NCI-H1694 (cell line): ENCODE measurements at places on chromosomes 7 and 10.

DNA sequence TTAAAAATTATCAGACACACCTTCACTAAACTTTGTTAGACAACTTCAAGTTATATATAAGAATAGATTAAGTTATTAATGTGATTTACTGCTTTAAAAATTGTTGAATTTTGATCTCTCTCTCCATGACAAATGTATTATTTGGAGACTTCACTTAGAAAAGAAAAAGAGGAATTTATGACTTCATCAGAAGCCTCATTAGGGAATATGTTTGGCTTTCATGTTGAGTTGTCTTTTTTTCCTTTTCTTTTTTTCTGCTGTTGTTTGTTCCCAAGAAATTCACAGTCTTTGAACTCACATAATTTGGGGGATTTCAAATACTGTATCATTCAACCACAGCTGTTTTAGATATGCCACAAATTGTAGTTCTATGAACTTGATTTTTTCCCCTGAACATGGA, 149.5 kb downstream of the PPP1R9A start:
- DNase-seq, result no peak

DNA sequence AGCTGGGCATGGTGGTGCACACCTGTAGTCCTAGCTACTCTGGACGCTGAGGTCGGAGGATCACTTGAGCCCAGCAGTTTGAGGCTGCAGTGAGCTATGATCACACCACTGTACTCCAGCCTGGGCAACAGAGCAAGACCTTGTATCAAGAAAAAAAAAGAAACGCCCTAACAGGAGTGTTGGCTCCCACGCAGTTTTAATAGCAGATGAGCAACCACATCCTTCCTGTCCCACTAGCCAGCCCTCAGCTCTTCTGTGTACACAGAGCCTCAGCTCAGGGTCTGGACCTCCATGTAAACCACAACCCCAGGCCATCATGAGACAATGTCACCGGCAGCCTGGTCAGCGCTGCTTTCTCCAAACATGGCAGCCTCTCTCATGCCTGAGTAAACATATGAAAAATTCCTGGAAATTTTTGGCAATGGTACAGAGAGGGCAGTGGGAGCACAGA, 108.2 kb downstream of the PIP4K2A start:
- no peak for DNase-seq

DNA sequence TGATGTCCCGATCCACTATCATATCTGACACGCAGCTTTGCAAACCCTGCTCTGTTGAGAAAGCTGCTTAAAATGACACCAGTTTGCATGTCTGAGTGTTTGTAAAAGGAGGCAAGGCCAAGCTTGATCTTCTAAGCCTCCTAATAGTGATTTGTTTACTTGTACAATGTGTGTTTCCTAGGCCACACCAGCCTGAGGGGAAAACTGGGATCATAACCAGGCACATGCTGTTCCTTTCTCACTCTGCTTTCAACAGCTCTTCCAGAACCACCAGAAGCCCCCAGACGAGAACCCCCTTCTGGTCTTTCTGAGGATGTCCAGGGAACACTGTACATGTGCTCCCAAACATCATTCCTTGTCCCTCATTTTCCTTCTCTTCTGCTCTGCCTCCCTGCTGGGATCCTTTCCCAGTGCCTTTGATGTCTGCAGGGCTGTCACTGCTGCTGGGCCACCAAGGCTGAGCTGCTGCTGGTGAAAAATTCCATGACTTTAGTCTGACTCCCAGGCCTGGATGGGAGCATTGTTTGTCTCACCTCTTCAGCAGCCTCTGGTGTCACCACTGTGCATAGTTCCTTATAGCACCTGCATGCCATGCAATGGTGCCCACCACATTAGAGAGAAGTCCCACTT, 4.0 kb upstream of the LGI1 start:
- no peak for DNase-seq

GRCh38 chr10:124701435-124701834, 42.7 kb downstream of the FAM53B start:
- DNase-seq, result no peak

DNA sequence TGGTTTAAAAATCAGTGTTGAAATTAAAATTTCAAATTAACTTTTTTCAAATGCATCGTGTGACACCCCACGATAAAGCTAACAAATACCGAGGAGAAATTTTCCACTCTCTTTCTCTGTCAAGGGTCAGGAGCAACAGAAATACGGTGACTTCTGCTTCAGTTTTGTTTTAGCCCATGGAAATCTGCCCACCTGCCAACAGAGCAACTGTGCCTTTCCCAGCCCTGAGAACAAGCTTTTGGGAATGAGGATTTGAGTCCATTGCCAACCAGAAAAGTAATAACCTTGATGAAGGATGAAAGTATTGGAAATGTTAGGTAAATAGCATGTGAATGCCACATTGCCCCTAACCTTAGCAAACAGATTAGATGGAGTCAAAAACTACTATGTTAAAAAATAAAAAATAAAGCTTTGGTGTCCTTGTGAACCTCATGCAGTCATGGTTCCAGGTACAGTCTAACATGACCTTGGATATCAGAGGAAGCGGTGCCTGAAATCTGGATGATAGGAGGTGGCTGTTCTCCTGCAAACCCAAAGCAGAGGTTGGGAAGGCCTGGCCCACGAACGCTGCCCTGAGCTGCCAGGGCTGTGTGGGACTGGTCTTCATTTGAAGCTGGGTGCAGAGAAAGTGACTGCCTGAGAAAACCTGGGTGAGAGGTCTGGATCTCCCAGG, 296.8 kb downstream of the ELMO1 start:
- DNase-seq, result no peak

- no peak for DNase-seq
These were observed 166.4 kb downstream of the CELF2 start for GRCh38 chr10:11184093-11184492.

GRCh38 chr10:102635377-102635776, 8.9 kb upstream of the TRIM8 start:
- no peak for DNase-seq

DNA sequence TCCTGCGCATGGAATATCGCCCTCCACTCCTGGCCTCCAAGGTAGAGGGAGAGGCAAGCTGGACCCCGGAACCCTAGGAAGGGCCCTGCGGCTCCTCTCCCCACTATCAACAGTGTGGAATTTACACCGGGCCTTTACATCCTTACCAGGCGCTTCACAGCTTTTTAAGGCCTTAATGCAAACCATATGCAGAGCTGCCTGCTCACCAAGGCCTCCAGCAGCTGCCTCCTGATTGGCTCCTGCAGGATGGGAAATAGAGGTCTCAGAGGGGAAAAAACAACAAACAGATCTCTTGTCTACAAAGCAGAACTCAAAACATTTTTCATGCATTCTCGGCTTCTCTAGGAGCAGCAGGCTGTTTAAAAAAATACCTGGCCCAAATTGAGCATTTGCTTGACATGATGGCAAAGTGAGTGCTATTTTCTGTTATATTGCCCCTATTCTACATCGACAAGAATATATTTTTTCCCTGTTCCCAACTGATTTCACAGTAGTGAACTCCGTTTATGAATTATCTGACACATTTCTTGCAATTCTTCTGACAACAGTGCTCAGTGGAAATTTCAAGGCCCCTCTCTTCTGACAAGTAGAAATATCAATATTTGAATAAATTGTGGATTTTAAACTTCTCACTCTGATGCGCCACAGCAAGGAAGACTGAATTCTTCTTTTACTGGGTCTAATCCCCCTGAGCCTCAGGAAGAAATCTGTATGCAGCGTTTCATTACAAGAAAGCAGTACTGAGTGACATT, 51.7 kb downstream of the EBF3 start:
- DNase-seq, result no peak

GRCh38 chr7:149620961-149621360, 123.4 kb upstream of the ZNF746 start:
- no peak for DNase-seq

DNA sequence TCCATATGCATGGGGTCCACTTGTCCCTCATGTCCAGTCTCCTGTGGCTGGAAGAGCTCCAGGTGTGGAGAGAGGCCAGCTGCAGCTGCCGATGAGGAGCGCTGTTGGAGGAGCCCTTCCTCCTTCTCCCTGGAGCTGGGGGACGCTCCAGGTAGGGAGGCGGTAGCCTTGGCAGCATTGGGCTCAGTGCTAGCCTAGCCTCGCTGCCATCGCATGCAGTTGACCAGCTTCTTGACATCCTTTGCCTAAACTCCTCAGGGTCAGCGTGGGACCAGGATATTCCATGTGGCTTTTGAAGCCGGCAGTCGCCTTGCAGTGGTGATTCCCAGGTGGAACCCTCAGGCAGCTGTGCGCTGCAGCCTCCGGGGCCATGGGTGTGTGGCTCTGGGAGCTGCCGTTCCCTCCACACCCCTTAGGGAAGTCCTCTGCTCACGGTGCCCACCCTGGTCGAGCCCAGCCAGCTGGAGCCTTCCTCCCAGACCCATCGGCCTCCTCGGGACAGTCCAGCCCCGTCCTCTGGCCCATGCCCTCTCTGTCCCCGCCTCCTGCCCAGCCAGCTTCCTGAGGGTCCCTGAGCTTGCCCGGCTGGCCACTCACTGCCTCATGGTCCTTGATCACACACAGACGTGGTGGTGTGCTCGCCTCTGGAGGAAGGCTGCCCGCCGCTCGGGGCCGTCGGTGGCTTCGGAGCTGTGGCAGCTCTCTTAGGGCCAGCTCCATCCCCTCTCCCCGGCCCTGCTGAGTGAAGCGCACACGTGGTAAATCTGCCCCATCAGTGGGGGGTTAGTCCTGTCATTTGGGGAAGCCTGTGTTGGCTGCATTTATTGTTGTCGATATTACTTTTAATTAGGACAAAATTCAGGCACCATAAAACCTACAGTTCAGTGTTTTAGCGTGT, 21.2 kb downstream of the INPP5A start:
- DNase-seq, result no peak

GRCh38 chr10:121324678-121325213, 273.5 kb downstream of the FGFR2 start:
- no peak for DNase-seq

GRCh38 chr7:129170441-129171021, 17.9 kb upstream of the SMO start:
- DNase-seq, result no peak

DNA sequence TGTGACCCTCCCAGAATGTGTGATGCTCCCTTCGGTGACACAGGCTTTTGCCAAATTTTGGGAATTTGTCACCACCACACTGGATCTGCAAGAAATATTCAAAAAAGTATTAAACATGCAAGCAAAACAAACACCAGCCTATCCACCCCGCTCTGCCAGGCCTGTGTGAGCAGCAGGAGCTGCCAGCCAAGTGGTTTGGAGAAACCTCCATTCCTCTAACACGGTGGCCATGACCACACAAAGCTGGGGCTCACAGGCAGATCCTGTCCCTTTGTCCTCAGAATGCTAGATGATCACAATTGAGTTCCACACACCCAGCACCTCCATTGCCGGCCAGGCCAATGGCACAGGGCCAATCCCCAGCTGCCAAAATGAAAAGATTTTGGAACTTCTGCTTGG, 261.9 kb upstream of the PPP2R2D start:
- DNase-seq, result no peak

DNA sequence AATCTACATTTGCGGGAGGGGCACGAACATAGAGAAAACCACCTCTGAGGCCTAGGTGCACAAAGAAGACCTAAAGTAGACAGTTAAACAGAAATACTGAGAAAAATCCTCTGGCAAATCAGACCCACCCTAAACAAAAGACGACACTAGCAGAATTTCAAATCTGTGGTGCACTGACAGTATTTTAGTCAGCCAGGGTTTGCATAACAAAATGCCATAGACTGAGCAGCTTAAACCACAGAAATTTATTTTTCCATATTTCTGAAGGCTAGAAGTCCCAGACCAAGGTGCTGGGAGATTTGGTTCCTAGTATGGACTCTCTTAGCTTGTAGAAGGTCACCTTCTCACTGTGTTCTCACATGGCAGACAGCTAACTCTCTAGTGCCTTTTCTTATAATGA, 26.3 kb downstream of the IPMK start:
- no peak for DNase-seq

- DNase-seq, result no peak
These were observed 136.2 kb downstream of the SORCS3 start for GRCh38 chr10:104777086-104777799.

DNA sequence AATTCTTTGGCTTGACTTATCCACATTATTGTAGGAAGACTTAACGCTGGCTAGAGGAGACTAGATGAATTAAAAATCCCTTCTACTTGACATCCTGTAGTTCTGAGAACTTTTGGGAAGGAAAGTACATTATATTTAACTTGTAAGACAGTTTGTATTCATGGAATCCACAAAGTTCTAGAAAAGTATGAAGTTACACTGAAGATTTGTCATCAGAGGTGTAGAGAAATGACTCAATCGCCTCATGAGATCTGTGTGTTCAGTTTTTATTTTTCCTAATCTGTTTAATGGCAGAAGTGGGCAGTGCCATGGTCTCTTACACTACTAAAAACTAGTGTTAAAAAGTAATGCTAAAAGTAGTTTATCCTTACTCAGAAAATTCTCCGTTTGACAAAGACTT, 89.1 kb upstream of the SMIM30 start:
- DNase-seq, result no peak

GRCh38 chr10:14156104-14156503, 174.6 kb downstream of the FRMD4A start:
- no peak for DNase-seq

- no peak for DNase-seq
These were observed 9.9 kb downstream of the DCLRE1A start for GRCh38 chr10:113843972-113844485.

GRCh38 chr10:102960157-102960556, 42.1 kb downstream of the CNNM2 start:
- no peak for DNase-seq

GRCh38 chr7:18831419-18831818, 286.0 kb downstream of the TWIST1 start:
- no peak for DNase-seq

DNA sequence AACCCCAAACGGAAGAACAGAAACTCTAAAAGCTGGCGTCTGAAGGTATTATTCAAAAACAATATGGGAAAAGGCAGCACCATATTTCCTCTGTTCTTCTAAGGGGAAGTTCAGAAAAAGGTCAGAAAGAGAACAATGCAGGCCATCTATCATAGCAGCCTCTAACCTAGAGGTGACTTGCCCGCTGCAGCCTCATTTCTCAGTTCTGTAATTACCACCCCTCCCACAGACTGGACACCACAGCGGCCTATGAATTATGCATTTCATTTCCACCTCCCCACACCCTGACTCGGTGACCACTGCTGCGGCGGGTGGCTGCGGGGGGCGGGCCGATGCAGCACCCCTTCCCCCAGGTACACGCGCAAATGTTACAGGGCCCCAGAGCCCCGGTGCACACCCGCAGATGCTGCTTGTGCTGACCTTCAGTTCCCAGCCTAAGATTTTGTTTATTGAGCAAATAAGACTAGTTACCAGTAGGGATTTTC, 125.5 kb downstream of the CLEC2L start:
- DNase-seq, result no peak
